Brain (organoid and tissue), 16 donors: ENCODE measurements at places on chromosomes 5 and 9.

DNA sequence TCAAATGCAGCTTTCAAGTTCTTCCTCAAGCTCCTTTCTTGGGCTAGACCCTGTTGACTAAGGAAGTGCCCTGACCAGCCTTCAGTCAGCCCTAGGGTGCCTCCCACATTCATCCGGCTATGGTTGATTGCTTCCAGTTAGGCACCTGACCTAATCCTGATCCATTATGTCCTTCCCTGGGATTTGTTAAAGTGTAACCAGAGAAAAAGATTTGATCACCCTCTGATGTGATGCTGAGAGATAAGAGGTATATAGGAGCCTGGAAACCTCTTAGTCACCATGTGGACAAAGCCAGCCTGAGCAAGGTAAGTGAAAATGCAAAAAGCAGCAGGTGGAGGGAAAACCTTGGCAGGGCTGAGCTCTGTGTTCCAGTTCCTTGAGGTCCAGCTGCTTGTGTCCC lies 178.8 kb upstream of the ERCC6L2 start:
- DNase-seq = no peak

GRCh38 chr5:178196986-178197385 lies 7.3 kb upstream of the HNRNPAB start:
- DNase-seq = no peak

GRCh38 chr9:88976890-88977257 lies 14.4 kb upstream of the S1PR3 start:
- DNase-seq = no peak

GRCh38 chr9:71762900-71763653 lies 5.2 kb downstream of the CEMIP2 start:
- DNase-seq = no peak

DNA sequence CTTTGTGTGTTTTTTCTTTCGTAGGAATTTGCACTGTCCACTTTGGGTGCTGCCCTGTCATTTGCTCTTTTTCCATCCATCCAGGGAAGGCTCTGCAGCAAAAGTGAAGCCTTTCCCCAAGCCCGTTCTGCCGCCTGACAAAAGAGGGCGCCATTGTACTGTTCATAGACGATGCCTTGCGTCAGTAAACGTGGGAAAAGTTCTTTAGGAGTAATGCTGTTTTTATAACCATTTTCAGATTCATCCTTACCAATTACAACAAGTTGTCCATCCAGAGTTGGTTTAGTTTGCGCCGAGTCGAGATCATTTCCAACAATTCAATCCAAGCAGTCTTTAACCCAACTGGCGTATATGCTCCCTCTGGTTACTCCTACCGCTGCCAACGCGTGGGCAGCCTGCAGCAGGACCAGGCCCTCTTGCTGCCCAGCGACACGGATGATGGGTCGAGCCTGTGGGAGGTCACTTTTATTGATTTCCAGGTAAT lies 34.3 kb upstream of the RPS23 start:
- DNase-seq = peak; percentile 80

DNA sequence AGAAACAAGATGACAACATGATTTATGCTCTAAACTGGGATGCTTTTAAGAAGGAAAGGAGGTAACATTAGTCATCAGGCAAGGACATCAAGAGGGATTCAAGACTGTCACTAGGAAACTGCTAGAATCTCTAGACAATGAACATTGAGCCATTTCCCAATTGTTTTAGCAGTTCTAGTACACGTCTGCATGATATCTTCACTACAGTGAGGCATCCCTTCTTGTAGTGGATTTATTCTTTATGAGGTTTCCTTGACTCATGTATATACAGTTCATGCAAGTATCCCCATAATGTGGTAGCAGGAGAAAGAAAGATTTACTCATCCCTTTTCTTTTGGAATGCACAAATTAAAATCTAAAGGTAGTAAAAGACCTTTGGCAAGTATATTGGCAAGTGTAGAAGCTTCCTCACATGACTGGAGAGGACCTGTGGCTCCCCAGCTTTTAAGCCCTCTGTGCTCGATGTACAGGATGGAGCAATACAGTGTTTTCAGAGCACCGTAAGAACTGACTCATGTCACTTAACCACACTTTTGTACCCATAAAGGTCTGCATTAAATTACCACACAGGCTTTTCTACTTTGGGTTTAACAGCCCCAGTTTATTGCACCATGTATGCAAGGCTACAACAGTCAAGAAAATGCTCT lies 335.9 kb downstream of the SEMA5A start:
- DNase-seq = no peak

DNA sequence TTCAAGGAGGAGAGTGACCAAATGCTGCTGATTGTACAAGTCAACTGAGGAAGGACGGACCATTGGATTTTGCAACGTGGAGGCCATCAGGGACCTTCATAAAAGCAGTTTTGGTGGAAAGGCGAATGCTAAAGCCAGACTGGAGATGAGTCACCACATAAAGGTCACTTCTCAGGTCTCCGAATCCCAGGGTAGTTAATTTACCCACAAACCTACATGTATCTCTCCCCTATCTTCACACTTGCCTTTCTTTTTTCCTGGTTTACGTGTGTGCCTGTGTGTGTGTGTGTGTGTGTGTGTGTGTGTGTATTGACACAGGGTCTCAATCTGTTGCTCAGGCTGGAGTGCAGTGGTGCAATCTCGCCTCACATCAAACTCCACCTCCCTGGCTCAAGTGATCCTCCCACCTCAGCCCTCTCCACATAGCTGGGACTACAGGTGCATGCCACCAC lies 4.6 kb upstream of the CTNNA1 start:
- no peak for DNase-seq

- DNase-seq = peak; percentile 42
Measured at GRCh38 chr9:18274693-18275092, 199.3 kb upstream of the ADAMTSL1 start.

- no peak for DNase-seq
Measured at GRCh38 chr5:28517691-28518090, 1479.3 kb upstream of the CDH9 start.

GRCh38 chr5:116702776-116703175 lies 128.2 kb upstream of the SEMA6A start:
- DNase-seq = no peak
